T47D (cell line): ENCODE measurements at places on chromosomes 2 and 18.
A peak's percentile ranks its signal among the peaks of the same experiment; 100 is the strongest.

- DNase-seq = peak; percentile 9
These were observed 510 bp downstream of the RNF149 start for GRCh38 chr2:101307950-101308431.

DNA sequence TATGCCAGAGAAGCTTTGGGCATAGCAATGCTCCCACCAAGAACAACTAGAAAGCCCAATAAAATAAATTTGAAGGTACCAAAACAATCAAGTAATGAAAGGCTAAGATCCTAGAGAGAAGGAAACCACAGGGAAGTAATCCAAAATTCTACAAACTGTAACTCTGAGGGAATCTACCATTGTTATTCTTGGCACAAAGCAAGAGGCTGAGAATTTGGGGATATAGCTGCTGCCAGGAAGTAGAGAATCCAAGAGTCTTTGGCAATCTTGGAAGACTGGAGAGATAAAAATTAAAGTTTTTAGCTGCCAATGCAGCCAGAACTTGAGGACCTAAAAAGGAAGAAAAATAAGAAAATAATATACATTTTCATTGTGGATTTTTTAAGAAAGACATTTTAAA, 68.5 kb downstream of the PIGN start:
- DNase-seq = no peak

GRCh38 chr2:173979751-173980351, 14.7 kb upstream of the SP3 start:
- DNase-seq = no peak

DNA sequence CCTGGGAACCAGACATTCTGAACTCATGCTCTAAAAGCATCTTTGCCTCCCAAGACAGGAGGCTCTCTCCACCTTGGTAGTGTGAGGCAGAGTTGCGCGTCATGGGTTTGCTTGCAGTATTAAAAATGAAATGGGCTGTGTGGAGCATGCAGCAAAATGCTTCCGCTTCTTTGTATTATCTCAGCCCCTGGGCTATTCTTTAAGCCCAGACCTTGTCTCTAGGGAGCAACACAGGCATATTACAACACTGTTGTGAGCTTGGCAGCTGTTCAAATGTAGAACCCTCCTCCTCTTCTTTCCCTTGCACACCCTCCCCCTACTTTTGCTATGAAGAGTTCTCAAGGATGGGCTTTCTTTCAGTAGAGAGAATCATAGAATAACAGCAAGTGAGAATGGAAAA, 185.1 kb upstream of the LHCGR start:
- DNase-seq = no peak

- no peak for DNase-seq
These were observed 99.2 kb upstream of the VRK2 start for GRCh38 chr2:57947398-57947797.

GRCh38 chr18:2588666-2589344, 17.4 kb downstream of the NDC80 start:
- DNase-seq = no peak

- DNase-seq = peak; percentile 35
These were observed 3.6 kb upstream of the DGKD start for GRCh38 chr2:233350708-233351107.

DNA sequence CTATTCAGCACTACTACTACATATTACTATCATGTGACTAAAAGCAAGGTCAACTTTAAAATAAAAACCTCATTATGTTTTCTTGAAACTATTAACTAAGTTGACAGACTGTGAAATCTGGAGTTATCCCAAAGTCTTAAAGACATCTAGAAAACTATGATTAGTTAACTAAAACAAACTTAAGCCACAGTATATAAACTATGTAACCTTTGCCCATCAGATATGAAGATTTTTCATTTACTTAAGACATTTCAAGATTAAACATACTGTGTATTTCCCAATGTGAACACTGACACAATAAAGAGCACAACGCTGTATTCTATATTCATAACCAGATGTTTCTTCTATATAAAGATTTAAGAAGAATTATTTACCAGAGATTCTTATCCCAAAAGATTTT, 33.5 kb upstream of the CACNB4 start:
- DNase-seq = peak; percentile 21

DNA sequence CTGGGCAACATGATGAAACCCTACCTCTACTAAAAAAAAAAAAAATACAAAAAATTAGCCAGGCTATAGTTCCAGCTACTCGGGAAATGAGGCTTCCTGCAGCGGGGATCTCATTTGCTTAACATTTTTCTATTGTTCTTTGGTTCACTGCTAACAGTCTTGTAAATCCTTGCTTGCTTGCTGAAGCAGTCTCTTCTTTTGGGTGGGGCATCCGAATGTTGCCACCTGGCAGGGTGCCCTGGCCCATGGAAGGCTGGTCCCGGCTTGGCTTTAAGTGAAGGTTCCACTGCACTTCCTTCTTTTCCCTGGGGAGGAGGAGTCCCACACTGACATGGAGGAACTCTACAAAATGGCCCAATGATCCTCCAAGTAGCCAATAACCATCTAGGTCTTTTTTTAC, 6.0 kb upstream of the ANKRD29 start:
- no peak for DNase-seq

DNA sequence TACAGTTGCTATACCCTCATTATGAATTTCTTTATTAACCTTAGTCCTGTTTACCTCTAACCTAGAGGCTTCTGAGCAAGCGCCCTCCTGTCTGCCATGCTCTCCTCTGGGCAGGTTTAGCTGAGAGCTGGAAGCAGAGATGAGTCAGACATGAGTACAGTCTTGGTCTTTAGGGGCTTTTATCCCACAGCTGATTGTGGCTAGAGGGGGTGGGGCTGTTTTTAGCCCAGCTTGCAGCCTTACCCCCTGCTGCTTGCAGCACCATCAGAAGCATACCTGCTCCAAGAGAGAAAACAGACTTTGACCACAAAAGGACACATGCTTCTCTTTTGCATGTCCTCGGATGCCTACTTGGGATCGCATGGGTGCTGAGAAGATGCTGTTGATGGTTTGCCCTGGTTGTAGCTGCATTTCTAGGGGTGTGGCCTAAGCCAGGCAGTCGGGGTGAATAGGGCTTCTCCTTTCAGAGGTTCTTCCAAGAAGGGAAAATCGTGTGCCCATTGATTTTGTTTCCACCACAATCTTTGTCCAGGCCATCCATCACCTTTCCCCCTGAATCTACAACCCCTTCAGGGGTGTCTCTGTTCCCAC, 115.0 kb upstream of the LGALSL start:
- no peak for DNase-seq

- DNase-seq = no peak
These were observed 40.6 kb downstream of the ZRANB3 start for GRCh38 chr2:135490376-135490775.

GRCh38 chr2:196195302-196195701, 23.9 kb upstream of the STK17B start:
- DNase-seq = no peak

DNA sequence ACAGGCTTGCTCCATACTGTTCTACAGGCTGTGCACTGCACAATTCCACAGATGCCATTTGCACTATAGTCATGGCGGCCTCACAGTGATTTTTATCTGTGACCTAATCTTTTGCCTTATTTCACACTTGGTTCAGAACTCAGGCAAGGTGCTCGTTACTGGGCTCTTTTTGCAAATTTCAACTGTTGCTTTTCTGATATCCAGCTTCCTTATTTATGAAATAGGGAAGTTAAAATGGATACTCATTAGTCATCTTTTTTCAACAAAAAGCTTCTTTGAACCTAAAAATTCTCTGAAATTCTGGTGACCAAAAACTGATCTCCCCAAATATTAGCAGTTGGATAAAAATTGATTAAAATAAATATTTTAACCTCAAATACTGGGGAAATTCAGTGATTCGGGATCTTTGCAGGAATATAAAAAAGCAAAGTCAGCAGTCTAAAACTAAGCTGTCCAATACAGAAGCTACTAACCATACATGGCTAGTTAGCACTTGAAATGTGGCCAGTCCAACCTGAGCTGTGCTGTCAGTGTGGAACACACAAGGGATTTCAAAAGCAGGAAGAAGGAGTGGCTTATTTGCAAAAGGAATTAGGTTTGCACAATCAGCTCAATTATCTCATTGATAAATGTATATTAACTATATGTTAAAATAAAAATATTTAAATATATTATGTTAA, 134.4 kb downstream of the COL4A4 start:
- DNase-seq = no peak

- no peak for DNase-seq
These were observed 37.5 kb downstream of the FBXO11 start for GRCh38 chr2:47868611-47869352.
